Activated CD4-positive, alpha-beta T cell treated with anti-CD3 and anti-CD28 coated beads, Interleukin-2, amount 10 ng/mL, durations not matched to agents 7 days and 5 days (primary cell): ENCODE measurements at places on chromosomes 3 and 15. TPM values are rescaled to one million over a fixed set of nuclear protein-coding genes. Genes with fewer than 3 reads are reported as not detected.

COL6A5 gene
- not detected for total RNA-seq

- DNase-seq = no peak
Measured at GRCh38 chr15:94253742-94254141, 22.4 kb downstream of the MCTP2 start.

DNA sequence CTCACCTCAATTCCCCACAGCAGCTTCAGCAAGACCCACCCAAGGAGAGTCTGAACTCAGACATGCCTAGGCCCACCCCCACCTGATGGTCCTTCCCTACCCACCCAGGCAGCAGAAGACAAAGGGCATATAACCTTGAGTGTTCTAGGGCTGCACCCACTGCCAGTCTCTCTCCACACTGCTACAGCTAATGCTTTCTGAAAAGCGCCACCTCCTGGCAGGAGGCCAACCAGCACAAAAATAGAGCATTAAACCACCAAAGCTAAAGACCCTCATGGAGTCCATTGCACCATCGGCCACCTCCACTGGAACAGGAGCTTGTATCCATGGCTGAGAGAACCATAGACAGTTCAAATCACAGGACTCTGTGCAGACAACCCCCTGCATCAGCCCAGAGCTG, 11.3 kb upstream of the RPL39L start:
- DNase-seq = peak; percentile 59

DNA sequence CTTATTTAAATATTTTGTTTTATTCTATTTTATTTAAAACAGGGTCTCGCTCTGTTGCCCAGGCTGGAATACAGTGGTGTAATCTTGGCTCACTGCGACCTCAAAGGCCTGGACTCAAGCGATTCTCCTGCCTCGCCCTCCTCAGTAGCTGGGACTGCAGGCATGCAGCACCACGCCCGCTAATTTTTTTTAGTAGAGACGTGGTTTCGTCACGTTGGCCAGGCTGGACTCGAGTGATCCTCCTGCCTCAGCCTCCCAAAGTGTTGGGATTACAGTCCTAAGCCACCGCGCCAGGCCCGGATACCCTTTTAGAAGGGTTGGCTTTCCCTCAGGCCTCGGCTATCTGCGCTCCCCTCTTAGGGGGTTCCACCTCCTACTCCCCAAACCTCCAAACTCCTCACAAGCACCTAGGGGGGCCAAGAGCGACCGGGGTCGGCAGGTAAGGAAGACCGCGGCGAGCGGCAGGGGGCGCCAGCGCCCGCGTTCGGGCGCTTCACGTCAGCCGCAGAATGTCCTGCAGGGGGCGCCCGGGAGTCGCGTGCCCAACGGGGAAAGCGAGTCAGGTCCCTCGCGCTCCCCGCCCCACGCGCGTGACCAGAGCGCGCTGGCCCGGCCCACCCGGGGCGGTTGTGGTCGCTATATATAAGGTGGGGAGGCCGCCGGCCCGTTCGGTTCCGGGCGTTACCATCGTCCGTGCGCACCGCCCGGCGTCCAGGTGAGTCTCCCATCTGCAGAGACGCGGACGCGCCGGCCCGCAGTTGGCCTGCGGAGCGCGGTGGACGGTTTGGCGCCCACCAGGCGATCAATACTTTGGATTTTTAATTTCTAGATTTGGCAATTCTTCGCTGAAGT, 51.8 kb upstream of the GATM start:
- peak; percentile 87 for DNase-seq

DNA sequence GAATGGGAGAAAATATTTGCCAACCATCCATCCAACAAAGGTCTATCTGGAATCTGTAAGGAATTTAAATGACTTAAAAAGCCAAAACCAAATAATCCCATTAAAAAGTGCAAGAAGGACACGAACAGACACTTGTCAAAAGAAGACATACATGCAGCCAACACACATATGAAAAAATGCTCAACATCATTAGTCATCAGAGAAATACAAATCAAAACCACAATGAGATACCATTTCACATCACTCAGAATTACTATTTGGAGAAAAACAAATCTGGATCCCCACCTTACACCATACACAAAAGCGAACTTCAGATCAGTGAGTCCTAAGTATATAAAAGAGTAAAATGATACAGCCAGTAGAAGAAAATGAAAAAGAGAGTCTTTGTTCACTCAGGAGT, 58.6 kb upstream of the MNS1 start:
- DNase-seq = no peak

- DNase-seq = no peak
Measured at GRCh38 chr3:121786485-121786884, 36.9 kb upstream of the GOLGB1 start.

- no peak for DNase-seq
Measured at GRCh38 chr3:71825551-71826283, 40.8 kb upstream of the PROK2 start.

GRCh38 chr15:79004336-79004735, 59.5 kb upstream of the CTSH start:
- peak; percentile 7 for DNase-seq

DNA sequence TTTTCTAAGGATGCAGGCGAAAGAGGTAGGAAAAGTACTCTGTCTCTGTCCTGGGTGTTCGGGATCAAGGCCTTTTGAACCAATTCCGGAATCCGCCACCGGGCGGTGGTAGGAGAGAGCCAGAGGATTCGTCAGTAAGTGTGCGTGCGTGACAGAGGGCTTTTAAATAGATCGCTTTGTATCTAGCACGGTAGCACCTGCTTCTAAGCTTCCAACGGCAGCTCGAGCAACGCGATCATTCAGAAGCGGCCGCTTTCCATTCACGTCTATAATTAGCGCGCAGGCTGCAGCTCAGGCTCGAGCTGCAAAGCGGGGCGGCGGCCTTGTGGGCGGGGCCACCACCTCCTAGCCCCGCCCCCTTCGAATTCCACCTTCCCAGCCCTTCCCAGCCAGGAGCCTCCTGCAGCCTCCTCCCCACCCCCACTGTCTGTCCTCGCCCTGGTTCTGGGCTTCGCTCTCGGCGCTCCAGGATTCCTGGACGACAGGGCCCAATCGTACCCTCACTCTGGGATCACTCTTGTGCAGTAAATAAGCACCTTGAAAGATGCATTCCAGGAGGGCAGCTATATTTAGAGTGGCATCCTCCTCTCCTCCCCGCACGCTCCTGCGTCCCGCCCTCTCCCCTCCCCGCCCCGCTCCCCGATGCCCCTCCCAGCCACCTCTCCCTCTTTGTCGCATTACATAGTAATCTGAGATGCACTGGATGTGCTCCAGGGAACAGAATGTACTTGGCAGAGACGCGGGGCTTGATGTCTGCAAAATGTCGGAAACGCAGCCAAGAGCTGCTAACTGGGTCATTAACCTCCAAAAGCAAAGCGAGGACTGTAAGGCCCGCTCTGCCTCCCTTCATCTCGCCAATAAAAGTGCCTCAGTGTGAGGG, 224.1 kb upstream of the TPRG1 start:
- peak; percentile 19 for DNase-seq

NOX5 gene
- not detected for total RNA-seq

GRCh38 chr3:25567388-25567787, 97.3 kb downstream of the TOP2B start:
- no peak for DNase-seq

- DNase-seq = no peak
Measured at GRCh38 chr3:44048949-44049348, 192.7 kb upstream of the TOPAZ1 start.

ABHD14A gene
- total RNA-seq = 11.5 TPM

ALPK3 gene
- total RNA-seq = 0.15 TPM

- DNase-seq = no peak
Measured at GRCh38 chr3:26704736-26705135, 82.2 kb downstream of the LRRC3B start.

DNA sequence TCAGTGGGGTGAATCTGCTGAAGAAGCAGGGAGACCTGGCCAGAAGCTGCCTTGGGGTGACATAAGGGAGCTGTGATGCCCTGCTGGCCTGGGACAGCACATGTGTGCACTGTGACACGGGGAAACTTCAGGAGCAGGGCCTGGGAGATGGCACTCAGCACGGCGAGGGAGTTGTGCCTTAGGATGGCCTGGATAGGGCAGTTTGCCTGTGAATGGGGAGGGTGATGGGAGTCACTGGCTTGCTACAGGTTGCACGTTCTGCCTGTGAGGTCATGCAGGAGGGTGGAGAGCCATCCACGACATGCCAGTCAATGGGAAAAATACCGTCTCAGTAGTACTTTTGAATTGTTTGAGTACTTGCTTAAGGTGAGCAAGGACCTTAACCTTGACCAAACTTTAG, 76.8 kb upstream of the UBE3A start:
- DNase-seq = no peak

GRCh38 chr15:69253156-69253555, 45.6 kb upstream of the PAQR5 start:
- DNase-seq = no peak

DNA sequence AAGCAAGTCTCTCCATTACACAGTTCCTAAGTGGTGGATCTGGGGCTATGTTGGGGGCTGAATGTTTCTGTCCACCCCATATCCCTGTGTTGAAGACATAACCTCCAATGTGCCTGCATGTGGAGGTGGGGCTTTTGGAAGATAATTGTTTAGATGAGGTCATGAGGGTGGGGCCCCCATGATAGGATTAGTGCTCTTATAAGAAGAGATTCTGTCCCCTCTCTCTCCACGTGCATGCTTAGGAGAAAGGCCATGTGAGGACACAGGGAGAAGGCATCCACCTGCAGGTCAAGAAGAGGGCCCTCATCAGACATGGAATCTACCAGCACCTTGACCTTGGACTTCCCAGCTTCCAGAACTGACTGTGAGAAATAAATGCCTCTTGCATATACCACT, 231.0 kb upstream of the CHRNA7 start:
- DNase-seq = no peak

DNA sequence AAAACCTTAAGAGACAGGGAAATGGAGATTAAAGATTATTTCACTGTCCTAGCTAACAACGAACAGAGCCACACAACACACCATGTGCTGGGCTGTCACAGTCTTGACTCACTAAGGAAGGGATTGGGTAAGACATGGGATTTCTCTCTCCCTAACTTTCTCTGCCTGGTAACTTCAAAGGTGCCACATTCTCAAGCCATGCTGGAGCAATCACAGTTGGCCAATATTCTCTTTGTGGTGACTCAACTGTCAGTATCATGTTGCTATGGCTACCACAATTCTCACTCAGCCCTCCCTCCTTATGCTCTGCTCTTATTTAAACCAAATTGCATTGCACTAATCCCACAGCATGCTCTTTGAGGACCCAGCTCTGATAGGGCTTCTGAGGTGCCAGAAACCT, 74.0 kb downstream of the OXNAD1 start:
- DNase-seq = no peak

- no peak for DNase-seq
Measured at GRCh38 chr3:182527745-182528144, 265.6 kb upstream of the ATP11B start.

DNA sequence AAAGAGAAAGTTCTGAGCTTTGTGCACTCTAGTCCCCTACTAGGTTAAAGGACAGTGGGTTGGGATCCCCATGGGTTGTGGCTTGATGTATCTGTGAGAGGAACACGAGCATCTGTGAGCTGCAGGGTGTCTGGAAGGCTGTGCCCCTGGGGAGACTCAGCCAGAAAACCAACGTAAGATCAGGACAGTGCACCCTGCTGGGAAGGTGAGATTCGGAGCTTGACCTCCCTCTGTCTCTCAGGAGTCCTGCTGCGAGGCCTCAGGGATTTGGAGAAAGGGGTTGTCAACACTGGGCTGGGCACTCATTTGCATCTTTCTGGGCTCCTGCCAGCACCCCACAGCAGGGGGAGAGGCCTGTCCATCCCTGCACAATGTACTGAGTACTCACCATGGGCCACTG, 15.2 kb downstream of the ANKRD63 start:
- DNase-seq = no peak

- DNase-seq = no peak
Measured at GRCh38 chr15:94300612-94301011, 69.3 kb downstream of the MCTP2 start.

DNA sequence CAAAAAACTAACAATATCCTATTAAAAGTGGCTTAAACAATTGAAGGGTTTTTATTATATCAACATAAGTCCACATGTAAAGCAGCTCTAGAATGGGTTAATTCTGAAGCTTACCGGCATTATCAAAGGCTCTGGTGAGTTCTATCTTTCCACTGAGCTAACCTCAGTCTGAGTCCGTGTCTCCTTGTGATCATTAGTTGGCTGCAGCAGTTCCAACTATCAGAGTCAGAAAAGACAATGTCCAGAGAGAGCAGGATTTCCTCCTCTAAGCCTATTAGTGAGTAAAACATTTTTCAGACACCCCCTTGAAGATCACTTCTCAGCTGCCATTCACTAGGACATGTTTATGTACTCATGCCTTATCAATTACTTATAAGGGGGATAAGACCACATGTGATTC, 49.9 kb downstream of the DHX36 start:
- no peak for DNase-seq

XCR1 gene
- total RNA-seq = not detected

CP gene
- not detected for total RNA-seq

- DNase-seq = no peak
Measured at GRCh38 chr3:103977417-103977816, 1389.3 kb upstream of the ALCAM start.

ISLR gene
- total RNA-seq = not detected

- DNase-seq = no peak
Measured at GRCh38 chr3:27454914-27455313, 29.3 kb downstream of the SLC4A7 start.

DNA sequence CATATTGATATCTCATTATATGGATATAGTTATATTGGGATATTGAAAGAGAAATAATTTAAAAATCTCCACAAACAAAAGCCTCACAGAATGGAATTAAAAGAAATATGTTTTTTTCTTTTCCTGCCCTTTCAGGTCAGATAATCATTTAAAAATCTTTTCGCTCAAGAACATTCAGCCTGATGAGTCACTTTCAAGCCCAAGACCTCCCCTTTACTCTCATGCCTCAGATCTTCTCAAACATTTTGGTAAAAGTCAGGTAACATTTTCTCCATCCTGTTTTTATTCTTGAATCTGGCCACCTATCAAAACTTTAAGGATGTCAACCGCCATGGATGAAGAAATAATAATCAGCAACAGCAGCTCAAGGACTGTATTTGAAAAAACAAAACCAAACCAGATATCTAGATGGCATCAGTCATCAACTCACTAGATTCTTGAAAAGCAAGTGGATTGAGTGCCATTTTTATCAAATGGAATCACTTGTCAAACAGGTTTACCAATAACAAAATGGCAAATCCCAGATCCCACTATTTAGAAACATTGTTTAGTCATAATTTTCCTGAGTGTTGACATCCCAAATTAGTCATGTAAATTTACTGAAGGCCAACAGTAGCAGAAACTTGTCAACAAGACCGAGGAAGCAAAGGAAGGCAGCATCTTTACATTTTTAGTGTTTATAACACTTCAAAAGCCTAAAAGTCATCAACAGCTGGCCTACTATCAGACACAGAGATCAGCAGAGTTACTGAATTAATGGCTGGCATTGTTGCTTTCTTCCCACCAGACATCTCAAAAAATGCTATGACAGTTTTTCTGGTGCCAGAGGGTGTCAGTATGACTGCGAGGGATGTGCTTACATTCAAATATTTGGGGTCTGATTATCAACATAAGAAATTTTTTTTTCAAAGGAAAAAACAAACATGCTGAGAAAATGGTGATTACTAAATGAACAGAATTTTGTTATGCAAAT, 444.7 kb downstream of the MAGI1 start:
- DNase-seq = no peak
